ENCODE measurements at places on chromosomes 1 and 21.

- H3K27ac ChIP-seq, result no peak overlapping the region
- H3K4me1 ChIP-seq, result no peaks in the 10 kb centered on the region
- H3K27me3 ChIP-seq, result no peaks in the 10 kb centered on the region
Measured at GRCh38 chr1:197467881-197468280, 199.8 kb downstream of the CRB1 start.

DNA sequence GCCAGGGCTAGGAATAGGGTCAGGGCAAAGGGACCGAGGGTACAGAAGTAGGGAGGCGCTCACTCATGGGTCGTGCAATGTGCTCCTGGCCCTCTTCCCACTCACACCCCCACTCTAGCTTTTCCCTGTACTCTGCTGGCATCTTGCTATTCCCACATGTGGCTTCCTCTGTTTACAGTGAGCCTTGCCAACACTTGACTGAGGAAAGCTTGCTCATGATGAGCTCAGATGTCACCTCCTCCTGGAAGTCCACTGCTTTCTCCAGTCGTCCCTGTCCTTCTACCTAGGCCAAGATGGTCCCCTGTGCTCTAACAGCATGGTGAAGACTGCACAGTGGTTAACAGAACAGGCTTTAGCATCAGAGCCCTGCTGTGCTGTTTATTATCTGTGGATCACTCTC, 8.0 kb upstream of the RIMS3 start:
- peak; percentile 17 for DNase-seq
- no peaks in the 10 kb centered on the region for H3K36me3 ChIP-seq
- no peaks in the 10 kb centered on the region for H3K4me1 ChIP-seq
- no peak overlapping the region for H3K4me3 ChIP-seq
- peaks cover 5% of the 10 kb centered on the region for H3K27me3 ChIP-seq

DNA sequence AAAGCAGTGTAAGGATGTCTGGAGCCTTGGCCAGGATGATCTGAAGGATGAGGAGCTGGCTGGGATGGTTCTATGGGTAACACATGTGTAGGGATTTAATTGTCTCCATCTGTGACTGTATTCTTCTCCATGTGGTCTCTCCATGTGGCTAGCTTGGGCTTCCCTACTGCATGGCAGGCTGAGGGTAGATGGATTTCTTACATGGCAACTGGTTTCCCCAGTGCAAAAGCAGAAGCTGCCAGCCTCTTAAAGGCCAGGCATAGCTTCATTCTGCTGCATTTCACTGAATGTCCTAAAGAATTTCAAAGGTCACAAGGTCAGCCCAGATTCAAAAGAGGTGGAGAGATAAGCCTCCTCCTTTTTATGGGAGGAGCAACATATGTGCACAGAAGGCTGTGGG, 61.7 kb downstream of the XCL2 start:
- peaks cover 26% of the 10 kb centered on the region for H3K4me1 ChIP-seq
- H3K4me3 ChIP-seq, result no peak overlapping the region
- no peaks in the 10 kb centered on the region for H3K27me3 ChIP-seq
- no peaks in the 10 kb centered on the region for H3K36me3 ChIP-seq
- DNase-seq, result no peak
- no peak overlapping the region for H3K27ac ChIP-seq

- H3K27ac ChIP-seq, result peak overlapping the region; percentile 9
- no peaks in the 10 kb centered on the region for H3K36me3 ChIP-seq
- H3K27me3 ChIP-seq, result no peaks in the 10 kb centered on the region
- no peak overlapping the region for H3K4me3 ChIP-seq
Measured at GRCh38 chr1:56194701-56195300, 384.6 kb downstream of the PLPP3 start.

GRCh38 chr1:116544588-116545358, 26.1 kb downstream of the CD58 start:
- no peak overlapping the region for H3K4me3 ChIP-seq
- no peaks in the 10 kb centered on the region for H3K4me1 ChIP-seq
- H3K27me3 ChIP-seq, result no peaks in the 10 kb centered on the region
- H3K36me3 ChIP-seq, result peaks cover 4% of the 10 kb centered on the region
- no peak for DNase-seq

- no peaks in the 10 kb centered on the region for H3K4me1 ChIP-seq
- no peak overlapping the region for H3K4me3 ChIP-seq
- no peak overlapping the region for H3K27ac ChIP-seq
Measured at GRCh38 chr1:165994107-165994506, 166.7 kb downstream of the UCK2 start.

GRCh38 chr1:42209526-42210251, 45.1 kb upstream of the GUCA2A start:
- no peak for DNase-seq
- peaks cover 24% of the 10 kb centered on the region for H3K4me1 ChIP-seq
- no peaks in the 10 kb centered on the region for H3K27me3 ChIP-seq
- no peak overlapping the region for H3K4me3 ChIP-seq
- no peak overlapping the region for H3K27ac ChIP-seq

DNA sequence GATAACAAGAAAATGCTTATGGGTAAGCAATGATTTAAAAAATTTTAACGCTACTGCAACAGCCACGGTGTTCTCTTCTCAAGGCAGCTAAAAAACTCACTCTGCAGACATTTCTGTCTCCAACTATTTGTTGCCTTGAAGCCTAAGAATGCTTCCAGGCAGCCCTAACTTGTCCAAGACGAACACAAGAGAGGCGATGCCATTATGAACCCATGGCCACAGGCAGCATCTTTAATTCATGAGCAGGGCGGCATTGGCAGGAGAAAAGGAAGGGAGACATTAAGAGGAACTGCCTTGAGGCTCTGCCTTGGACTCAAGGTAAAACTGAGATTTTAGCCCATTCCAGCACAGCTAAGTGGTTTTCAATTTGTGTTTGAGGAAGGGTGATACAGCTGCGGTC, 67.5 kb downstream of the KCND3 start:
- H3K4me3 ChIP-seq, result no peak overlapping the region
- no peaks in the 10 kb centered on the region for H3K36me3 ChIP-seq
- no peaks in the 10 kb centered on the region for H3K27me3 ChIP-seq
- H3K4me1 ChIP-seq, result no peaks in the 10 kb centered on the region

GRCh38 chr1:89962024-89962741, 32.7 kb upstream of the ZNF326 start:
- H3K27ac ChIP-seq, result no peak overlapping the region
- peak overlapping the region; percentile 3 for H3K4me3 ChIP-seq
- H3K4me1 ChIP-seq, result peaks cover 13% of the 10 kb centered on the region
- no peaks in the 10 kb centered on the region for H3K36me3 ChIP-seq
- H3K27me3 ChIP-seq, result no peaks in the 10 kb centered on the region

DNA sequence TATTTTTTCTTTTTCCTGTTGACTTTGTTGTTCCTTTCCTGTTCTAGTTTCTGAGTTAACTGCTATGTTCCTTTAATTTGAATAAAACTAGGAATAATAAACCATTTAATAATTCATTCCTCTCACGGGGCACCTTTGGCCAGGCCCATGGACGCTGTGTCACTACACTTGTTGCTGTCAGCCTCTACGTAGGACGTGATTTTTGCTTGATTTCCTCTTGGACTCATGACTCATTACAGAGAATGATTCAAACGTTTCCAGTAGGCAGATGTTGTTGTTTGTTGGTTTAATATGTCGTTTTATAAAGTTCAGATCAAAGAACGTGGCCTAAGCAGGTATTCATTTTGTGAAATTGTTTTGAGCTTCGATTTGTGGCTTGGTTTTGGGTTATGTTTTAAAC, 9.1 kb upstream of the SLC19A1 start:
- H3K4me3 ChIP-seq, result no peak overlapping the region
- H3K27me3 ChIP-seq, result no peaks in the 10 kb centered on the region
- H3K4me1 ChIP-seq, result peaks cover 3% of the 10 kb centered on the region
- no peak overlapping the region for H3K27ac ChIP-seq

DNA sequence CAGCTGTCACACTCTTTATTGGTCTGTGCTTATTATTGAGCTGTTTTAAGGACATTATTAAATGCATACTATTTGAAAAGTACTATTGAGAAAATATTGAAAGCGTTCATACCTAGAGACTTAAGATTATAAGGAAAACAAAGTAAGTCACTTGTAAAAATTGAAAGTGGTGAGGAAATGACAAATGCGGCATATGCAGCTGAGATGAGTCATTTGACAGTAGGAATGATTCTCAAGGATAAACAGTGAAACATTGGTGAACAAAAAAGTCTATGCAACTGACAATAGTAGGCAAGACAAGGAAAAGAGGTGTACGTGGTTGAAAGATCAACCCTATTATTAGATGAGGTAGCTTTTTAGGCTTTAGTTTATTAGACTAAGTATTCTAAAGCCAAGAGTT, 82.6 kb upstream of the MAP10 start:
- no peaks in the 10 kb centered on the region for H3K27me3 ChIP-seq
- H3K4me1 ChIP-seq, result no peaks in the 10 kb centered on the region
- DNase-seq, result no peak
- no peaks in the 10 kb centered on the region for H3K36me3 ChIP-seq

DNA sequence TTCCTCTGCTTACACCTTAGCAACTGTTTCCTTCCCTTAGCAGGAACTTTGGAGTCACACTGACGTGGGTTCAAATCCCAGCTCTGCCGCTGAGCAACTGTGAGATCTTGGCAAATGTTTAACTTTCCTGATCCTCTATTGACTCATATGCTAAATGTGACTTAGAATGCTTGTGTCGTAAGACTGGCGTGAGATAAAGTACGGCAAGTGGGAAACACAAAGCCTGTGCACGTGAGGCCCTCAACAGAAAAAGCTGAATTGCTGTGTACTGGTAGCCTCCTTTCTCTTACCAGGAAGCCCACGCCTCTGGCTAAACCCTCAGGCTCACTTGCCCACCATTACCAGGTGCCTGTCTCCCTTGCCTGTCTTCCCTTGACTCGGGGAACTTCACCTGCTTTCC, 135.4 kb upstream of the TNR start:
- no peak overlapping the region for H3K4me3 ChIP-seq
- no peak overlapping the region for H3K27ac ChIP-seq
- H3K36me3 ChIP-seq, result no peaks in the 10 kb centered on the region
- no peaks in the 10 kb centered on the region for H3K27me3 ChIP-seq
- no peaks in the 10 kb centered on the region for H3K4me1 ChIP-seq
- DNase-seq, result no peak

DNA sequence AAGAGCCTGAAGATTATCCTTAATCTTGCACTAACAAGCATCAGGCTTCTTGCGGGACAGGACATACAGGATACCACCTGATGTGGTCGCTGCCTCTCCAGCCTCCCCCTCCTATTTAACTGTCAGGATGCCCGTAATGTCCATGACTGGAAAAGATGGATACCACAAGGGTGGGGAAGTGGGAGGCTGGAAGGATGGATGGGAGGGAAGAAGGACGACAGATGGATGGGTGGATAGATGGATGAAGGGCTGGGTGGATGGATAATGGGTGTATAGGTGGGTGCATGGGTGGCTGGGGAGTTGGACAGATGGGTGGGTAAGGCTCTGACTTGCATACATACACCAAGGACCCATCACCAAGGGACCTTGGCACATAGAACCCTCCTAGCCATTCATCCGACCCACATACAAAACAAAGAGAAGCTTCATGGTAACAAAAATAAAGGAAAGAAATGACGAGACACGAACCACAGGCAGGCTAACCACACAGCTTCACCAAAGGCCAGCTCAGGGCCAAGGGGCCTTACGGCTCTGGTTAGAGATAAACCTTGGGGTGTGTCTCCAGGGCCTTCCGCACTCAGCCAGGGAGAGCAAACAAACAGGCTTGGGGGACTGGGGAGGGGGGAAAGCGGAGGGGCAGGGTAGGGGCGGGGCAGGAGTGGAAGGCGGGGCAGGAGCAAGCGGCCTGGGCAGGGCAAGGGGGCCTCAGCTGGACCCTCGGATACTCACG, 50.5 kb downstream of the HSPG2 start:
- no peak overlapping the region for H3K27ac ChIP-seq
- DNase-seq, result no peak
- H3K36me3 ChIP-seq, result peaks cover 96% of the 10 kb centered on the region
- no peaks in the 10 kb centered on the region for H3K4me1 ChIP-seq
- H3K4me3 ChIP-seq, result no peak overlapping the region

GRCh38 chr1:204560590-204561150, 44.5 kb downstream of the MDM4 start:
- DNase-seq, result no peak
- no peak overlapping the region for H3K4me3 ChIP-seq
- no peaks in the 10 kb centered on the region for H3K27me3 ChIP-seq
- no peak overlapping the region for H3K27ac ChIP-seq
- H3K36me3 ChIP-seq, result peaks cover 4% of the 10 kb centered on the region

- H3K27ac ChIP-seq, result no peak overlapping the region
- no peaks in the 10 kb centered on the region for H3K36me3 ChIP-seq
- DNase-seq, result no peak
- H3K4me3 ChIP-seq, result no peak overlapping the region
Measured at GRCh38 chr1:28417926-28418637, 48.5 kb downstream of the PHACTR4 start.

DNA sequence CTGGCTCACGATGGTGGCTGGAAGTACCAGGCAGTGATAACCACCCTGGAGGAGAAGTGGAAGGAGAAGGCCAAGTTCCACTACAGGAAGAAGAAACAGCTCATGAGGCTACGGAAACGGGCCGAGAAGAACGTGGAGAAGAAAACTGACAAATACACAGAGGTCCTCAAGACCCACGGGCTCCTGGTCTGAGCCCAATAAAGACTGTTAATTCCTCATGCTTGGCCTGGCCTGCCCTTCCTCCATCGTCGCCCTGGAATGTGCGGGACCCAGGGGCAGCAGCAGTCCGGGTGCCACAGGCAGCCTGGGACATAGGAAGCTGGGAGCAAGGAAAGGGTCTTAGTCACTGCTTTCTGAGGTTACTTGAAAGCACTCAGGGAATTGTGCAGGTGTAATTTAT, 10.8 kb downstream of the IL24 start:
- no peaks in the 10 kb centered on the region for H3K36me3 ChIP-seq
- no peak overlapping the region for H3K4me3 ChIP-seq
- peaks cover 23% of the 10 kb centered on the region for H3K27me3 ChIP-seq
- H3K4me1 ChIP-seq, result peaks cover 15% of the 10 kb centered on the region
- no peak for DNase-seq

DNA sequence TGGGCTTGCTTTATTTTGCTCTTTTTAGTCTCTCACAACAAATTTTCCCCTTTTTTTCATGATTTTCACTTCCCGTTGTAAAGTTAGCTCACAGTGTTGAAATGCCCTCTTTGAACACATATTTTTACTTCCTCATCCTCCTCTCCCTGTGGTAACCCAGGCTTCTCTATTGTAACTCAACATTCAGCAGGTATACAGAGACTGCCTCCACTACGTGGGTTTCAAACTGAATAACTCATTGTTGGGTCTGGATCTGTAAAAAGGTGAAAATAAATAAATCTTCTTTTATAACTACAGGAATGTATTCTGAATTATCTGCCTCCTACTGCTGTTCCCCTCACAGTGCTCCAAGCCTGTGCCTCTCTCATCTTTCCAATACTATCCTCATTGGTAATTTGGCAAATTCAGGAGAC, 166.4 kb downstream of the RUNX1 start:
- H3K4me3 ChIP-seq, result peak overlapping the region; percentile 89
- no peaks in the 10 kb centered on the region for H3K27me3 ChIP-seq
- peaks cover 56% of the 10 kb centered on the region for H3K4me1 ChIP-seq
- peaks cover 37% of the 10 kb centered on the region for H3K36me3 ChIP-seq

- no peak overlapping the region for H3K27ac ChIP-seq
- no peaks in the 10 kb centered on the region for H3K36me3 ChIP-seq
- H3K4me1 ChIP-seq, result peaks cover 7% of the 10 kb centered on the region
- H3K27me3 ChIP-seq, result no peaks in the 10 kb centered on the region
- H3K4me3 ChIP-seq, result no peak overlapping the region
Measured at GRCh38 chr1:199403531-199404116, 623.9 kb upstream of the NR5A2 start.

Data from osteoblast (primary cell).